G401 (cell line): ENCODE measurements at places on chromosomes 5 and 9. TPM values are rescaled to one million over a fixed set of nuclear protein-coding genes. Genes with fewer than 3 reads are reported as not detected.

PCDHGB6 gene
- total RNA-seq: not detected in 2 replicates

DNA sequence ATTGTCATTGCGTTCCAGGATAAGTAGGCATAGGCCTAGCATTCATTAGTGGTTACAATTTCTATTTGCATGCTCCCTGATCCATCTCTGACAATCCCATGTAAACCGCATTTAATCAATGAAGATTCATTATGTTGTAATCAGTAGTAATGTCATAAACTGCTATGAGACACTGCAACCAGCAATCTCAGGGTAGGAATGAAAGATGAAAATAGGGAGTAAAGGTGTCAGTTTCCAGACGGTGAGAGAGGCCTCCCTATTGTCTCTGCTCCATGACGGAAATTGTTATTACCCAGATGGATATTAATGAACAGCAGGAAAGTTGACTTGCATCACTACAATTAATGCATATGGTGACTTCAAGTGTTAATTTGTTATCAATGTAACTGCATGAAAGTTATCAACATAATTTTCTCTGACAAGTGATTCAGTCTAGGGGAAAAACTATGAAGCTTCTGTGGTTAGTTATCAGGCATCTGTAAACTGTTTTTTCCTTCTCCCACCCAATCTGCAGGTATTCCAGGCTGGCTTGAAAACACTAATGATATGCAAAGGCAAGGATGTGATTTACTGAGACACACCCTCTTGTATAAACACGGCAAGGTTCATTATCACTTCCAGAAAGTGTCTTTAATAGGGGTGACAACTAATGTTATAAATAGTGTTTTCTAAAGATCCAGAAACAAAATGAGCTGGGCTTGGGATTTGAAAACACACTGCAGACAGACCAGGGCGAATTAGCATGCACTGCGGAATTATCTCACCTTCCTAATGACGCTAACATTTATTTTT is 73.5 kb downstream of the ZNF622 start:
- DNase-seq: no peak

DNA sequence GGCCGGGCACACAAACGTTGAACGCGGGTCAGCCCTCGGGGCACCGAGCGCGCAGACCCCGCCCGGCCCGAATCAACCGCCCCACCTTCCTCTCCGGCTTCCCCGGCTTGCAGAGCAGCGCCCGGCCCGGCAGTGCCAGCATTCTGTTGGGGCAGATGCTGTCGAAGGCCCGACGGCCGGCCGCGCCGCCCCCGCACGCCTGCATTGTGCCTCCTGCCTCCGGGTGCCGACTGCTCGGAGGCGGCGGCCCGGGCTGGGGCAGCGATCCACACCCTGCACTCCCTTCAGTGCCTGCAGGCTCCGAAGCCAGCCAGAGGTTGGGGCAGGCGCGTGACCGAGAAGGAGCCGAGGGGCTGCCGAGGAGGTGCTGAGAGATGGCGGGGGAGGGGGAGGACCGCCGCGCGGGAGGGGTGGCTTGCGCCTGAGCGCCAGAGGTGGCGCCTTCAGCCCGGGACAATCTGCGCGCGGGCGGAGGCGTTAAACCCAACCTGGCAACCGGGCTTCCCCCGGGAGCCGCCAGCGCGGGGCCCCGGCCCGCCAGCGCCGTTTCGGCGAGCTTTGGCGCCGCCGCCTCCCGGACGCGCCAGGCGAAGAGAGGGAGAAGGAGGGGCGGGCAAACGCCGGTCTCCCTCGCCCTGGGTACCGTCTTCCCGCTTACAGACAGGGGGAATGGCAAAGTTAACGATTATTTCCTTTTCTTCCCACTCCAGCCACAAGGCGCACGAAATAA is at the start of gene MCIDAS:
MCIDAS (minus strand) TSS at position 382 of the 730 bp plus-strand sequence; CDS start at position 205, 177 bp downstream.
- peak; percentile 38 for DNase-seq

DNA sequence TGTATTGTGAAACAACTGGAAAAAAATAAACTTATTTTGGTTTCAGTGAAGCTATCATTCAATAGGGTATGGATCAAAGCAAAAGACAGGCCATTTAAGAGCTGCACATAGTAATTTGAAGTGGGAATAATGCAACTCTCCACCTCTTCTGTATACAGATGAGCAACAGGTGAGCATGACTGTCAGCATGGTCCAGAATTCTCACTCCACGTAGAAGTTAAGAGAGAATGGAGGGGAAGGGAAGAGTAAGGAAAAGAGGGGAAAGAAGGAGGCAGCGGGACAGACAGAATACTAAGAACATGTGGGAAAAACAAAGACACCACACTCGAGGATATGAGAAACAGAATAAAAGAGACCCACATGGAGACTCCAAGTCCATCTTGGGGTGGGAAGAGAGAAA is 396.1 kb upstream of the GRIA1 start:
- no peak for DNase-seq

- no peak for DNase-seq
Measured at GRCh38 chr9:78026416-78026815, 5.2 kb downstream of the GNAQ start.

PLAA gene
- 19.8 and 23.4 TPM in 2 replicates for total RNA-seq

- DNase-seq: no peak
Measured at GRCh38 chr9:134776080-134776796, 104.4 kb upstream of the FCN2 start.

GRCh38 chr5:78497573-78498533 is 137.4 kb downstream of the SCAMP1 start:
- DNase-seq: peak; percentile 70

GRCh38 chr9:1997646-1998045 is 17.5 kb upstream of the SMARCA2 start:
- no peak for DNase-seq

DNA sequence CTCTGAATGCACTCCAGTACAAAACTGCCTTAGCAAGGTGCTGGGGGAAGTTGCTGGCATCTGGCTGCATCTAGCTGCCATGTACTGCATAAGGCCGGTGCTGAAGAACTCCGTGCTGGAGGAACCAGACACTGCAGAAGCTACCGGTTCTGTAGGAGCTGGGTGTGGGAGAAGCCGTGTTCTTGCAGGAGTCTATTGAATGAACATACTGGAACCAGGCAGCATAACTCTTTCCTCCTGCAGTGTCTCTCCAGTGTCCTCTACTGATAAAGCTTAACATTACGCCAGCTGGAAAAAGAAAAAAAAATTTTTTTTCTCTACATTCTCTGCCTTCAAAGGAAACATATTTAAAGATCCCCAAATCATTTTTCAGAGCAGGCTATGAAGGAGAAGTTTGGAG is 38.5 kb downstream of the VPS13A start:
- DNase-seq: peak; percentile 7

GRCh38 chr9:135924628-135925338 is 17.4 kb upstream of the CAMSAP1 start:
- DNase-seq: no peak

- no peak for DNase-seq
Measured at GRCh38 chr5:80937584-80938356, 22.4 kb upstream of the RASGRF2 start.

DNA sequence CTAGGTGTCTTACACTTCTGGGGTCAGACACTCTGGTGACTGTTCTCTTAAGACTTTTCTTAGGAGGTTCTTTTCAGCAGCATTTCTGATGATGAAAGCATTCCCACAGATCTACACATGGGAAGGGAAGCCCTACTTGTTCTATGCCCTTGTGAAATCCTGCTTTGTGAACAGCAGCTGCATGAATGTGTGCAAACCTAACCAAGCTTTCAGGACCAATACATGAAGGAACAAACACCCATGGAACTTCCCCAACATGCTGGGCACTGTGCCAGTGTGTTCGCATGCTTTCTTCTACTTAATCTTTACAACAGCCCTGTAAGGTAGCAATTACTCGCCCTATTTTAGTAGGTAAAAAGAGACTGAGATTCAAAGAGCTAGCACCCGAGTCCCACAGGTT is 439.9 kb upstream of the KLF4 start:
- DNase-seq: no peak

GRCh38 chr5:179914032-179914755 is 6.5 kb upstream of the TBC1D9B start:
- no peak for DNase-seq

- DNase-seq: no peak
Measured at GRCh38 chr5:141714542-141715310, 32.7 kb upstream of the ARAP3 start.

- DNase-seq: no peak
Measured at GRCh38 chr5:35244171-35244570, 13.9 kb upstream of the PRLR start.

SYK gene
- not detected in 2 replicates for total RNA-seq

GRCh38 chr5:67066815-67067214 is 129.8 kb downstream of the CD180 start:
- DNase-seq: no peak

PLPP7 gene
- 6.4 and 8.2 TPM in 2 replicates for total RNA-seq

OLFM1 gene
- 5.9 and 6.5 TPM in 2 replicates for total RNA-seq

GRCh38 chr5:57416278-57416994 is 66.2 kb downstream of the ACTBL2 start:
- DNase-seq: peak; percentile 9

EFNA5 gene
- 0.54 and 0.98 TPM in 2 replicates for total RNA-seq

F2RL1 gene
- total RNA-seq: 162 and 209 TPM in 2 replicates

- no peak for DNase-seq
Measured at GRCh38 chr5:118224546-118224945, 763.8 kb downstream of the DTWD2 start.

GRCh38 chr5:67660149-67660548 is 463.6 kb upstream of the CD180 start:
- peak; percentile 58 for DNase-seq

DNA sequence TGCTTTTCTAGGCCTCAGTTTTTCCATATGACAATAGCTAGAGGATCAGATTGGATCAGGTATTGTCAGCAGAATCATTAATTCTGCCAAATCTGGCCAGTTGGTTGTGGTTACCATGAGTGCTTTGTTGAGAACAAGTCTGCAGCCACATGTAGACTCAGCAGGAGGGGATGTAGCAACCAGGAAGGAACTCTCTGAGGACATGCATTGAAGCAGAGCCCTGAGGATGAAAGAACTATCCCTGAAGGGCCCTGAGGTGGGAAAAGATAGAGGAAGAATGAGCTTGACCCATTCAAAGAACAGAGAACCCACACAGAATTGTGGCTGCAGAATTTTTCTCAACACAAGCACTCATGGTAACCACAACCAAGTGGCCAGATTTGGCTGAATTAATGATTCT is 60.1 kb upstream of the AFAP1L1 start:
- no peak for DNase-seq

CDKN2A gene
- total RNA-seq: 8.4 and 14.6 TPM in 2 replicates

GRCh38 chr5:154409230-154409840 is 36.5 kb upstream of the SAP30L start:
- DNase-seq: no peak

DNA sequence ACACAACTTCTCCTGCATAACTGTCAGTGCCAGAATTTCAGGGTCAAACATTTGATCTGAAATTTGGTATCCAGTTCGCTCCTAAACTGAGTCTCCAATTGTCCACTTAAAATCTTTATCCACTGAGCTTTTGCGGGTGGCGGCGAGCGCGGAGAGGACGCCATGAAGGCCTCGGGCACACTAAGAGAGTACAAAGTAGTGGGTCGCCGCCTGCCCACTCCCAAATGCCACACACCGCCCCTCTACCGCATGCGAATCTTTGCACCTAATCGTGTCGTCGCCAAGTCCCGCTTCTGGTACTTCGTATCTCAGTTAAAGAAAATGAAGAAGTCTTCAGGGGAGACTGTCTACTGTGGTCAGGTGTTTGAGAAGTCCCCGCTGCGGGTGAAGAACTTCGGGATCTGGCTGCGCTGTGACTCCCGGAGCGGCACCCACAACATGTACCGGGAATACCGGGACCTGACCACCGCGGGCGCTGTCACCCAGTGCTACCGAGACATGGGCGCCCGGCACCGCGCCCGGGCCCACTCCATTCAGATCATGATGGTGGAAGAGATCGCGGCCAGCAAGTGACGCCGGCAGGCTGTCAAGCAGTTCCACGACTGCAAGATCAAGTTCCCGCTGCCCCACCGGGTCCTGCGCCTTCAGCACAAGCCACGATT is 913.7 kb upstream of the DMAC1 start:
- DNase-seq: no peak

GRCh38 chr5:1291611-1292080 is 3.2 kb downstream of the TERT start:
- no peak for DNase-seq

- no peak for DNase-seq
Measured at GRCh38 chr9:13269589-13270452, 9.7 kb downstream of the MPDZ start.

PFN3 gene
- not detected in 2 replicates for total RNA-seq

DNA sequence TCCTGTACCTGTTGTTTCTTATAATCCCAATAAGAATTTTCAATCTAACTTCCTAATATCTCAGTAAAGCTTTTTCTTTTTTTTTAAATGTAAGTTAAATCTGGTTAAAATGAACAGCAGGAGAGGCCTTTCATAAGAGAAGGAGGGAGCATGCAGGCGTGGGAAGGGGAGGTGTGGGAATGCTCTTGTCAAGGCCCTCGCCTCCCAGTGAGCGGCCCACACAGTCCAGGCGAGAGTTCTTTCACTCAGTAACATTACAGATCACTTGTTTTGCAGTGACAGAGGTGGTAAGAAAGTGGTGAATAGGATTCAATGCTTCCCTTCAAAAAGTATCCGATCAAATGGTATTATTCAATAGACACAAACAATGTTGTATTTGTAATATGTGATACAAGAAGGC is 125.0 kb downstream of the EPB41L4A start:
- no peak for DNase-seq

- no peak for DNase-seq
Measured at GRCh38 chr9:98874721-98875255, 67.3 kb downstream of the GALNT12 start.

PCDHGA3 gene
- not detected in 2 replicates for total RNA-seq

DNA sequence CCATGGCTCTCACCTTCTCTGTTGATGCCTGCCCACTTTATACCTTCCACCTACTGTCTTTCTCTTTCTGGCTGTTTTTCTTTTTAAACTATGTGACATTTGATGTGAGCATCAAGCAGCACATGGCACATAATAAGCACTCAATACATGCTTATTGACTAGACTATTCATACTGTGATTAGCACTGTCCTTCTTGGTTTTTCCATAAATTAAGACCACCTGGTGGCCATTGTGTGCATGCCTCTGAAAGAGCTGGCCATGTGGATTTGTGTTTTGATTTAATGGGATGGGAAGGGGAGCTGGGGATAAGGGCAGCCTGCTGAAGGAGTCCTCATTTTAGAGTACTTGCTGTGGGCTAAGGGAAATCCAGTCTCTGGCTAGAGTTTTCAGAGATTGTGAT is 79.4 kb downstream of the ARHGEF28 start:
- DNase-seq: no peak

SIMC1 gene
- total RNA-seq: 8.4 and 11.8 TPM in 2 replicates

- no peak for DNase-seq
Measured at GRCh38 chr9:134600371-134600770, 41.2 kb upstream of the COL5A1 start.

- DNase-seq: no peak
Measured at GRCh38 chr9:27549196-27549755, 19.7 kb upstream of the MOB3B start.

TYRP1 gene
- total RNA-seq: not detected in 2 replicates

LCN1 gene
- total RNA-seq: not detected in 2 replicates

CTXN3 gene
- total RNA-seq: not detected in 2 replicates

DNA sequence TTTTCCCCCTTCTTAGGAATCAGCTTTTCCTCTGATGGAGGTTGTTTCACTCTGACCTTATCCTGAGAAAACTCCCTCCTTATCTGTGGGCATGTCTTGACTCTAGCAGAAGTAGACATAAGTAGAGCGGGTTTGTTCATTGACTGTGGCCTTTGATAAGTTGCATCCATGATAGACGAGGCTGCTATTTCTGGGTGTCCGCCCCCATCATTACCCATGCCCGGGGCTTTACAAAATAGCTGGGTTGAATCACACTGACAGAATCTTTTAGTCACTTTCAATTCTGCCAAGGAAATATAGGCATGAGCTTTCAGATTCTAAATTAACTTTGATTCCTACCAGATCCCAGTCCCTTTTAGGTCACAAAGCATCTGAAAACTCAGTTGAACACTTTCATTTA is 223.8 kb downstream of the SEC61B start:
- DNase-seq: no peak

PDLIM4 gene
- total RNA-seq: not detected in 2 replicates

SPDL1 gene
- total RNA-seq: 11.0 and 16.4 TPM in 2 replicates
